ENCODE measurements at places on chromosomes 2 and 18.
A peak's percentile ranks its signal among the peaks of the same experiment; 100 is the strongest.

- no peak for DNase-seq
Observed at GRCh38 chr2:64766841-64767669, 113.3 kb upstream of the SERTAD2 start.

DNA sequence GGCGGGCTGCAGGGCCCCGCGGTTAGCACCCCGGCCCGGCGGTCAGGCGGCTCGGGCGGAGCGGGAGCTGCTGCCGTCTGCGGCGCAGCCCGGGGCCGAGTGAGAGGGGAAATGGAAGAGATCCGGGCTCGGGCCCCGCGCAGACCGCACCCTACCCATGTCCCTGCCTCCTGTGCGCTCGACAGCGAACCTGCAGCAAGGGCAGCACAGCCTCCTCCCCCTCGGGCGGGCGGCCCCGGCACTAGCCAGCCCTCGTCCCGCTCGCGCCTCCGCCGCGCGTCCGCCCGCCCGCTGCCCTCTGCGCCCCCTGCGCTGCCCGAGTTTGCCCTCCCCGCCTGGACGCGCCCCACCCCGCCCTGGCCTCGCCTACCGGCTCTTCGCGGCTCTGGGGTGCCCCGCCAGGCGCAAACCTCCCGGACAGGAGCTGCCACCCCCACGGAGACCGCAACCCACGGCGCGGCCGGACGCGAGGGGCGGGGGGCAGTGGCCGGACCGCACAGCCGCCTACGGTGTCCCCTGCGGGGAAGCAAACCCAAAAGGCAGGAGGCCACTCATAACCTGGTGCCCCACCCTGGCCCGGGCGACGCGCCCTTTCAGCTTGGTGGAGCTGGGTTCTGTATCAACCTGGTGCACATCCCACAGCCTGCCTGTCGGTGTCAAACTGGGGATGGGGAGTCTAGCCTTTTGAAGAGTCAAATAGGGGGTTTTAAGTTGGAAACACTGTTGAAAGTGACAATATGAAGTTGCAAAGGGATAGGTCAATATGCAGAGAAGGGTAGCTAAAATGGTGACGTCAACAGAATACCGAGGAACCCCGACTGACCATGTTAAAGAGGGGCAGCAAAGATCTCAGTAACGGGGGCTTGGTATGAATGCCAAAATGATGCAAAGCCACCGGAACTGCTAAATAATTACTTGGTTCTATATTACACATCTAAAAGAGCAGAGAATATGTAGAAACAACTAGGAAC, at the start of gene IHH:
Gene IHH (minus strand): TSS at position 101 of the 971 bp plus-strand sequence. CDS start 454 bp downstream, outside the sequence.
- DNase-seq, result no peak

- no peak for DNase-seq
Observed at GRCh38 chr2:8636041-8636491, 45.8 kb upstream of the ID2 start.

DNA sequence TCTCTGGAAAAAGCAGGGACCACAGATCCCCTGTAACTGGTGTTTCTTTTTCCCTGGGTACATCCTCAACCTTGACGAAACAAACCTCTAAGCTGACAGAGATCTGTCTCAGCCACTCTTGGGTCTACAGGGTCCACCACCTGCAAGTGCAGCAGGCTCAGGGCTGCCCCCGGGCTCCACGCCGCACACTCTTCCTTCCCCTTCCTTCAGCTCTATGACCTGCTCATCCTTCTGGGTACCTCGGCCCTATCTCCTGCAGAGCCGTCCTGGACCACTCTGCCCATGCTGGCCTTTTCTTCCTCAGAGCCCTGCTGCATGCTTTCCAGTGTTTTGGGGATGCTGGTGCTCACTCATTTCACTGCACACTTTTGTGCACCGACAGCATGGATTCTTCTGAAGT, 27.5 kb downstream of the TUBB6 start:
- DNase-seq, result no peak

DNA sequence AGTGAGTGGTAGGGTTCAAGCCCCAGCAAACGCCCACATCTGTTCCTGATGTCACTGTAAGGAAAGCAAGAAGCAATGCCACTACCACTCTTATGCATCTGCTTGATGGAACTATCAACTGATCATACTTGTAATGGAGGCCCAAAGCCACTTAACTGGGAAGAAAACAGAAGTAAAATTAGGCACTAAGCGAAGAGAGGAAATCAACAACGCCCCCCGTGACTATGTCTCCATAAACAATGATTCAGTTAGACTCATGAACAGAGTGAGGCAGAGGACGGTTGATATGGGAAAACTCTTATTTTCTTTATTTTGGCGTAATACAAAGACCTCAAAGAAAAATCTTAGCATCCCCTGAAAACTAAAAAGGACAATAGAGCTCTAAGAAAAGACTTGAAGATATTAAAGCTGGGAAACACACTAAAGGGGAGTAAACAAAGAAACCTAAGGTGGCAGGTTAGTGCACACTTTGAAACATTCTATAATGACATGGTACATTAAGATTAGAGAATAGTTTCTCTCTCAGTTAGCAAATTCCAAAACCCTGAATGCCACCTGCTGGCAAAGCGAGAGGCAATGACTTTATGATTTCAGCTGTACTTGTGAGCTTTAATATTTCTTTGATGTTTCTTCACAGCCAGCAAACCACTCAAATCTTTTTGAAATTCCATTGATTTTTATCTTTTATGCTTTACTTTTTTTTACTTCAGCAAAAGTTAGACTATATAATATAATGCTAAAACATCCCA, 86.5 kb downstream of the LRP2 start:
- no peak for DNase-seq

DNA sequence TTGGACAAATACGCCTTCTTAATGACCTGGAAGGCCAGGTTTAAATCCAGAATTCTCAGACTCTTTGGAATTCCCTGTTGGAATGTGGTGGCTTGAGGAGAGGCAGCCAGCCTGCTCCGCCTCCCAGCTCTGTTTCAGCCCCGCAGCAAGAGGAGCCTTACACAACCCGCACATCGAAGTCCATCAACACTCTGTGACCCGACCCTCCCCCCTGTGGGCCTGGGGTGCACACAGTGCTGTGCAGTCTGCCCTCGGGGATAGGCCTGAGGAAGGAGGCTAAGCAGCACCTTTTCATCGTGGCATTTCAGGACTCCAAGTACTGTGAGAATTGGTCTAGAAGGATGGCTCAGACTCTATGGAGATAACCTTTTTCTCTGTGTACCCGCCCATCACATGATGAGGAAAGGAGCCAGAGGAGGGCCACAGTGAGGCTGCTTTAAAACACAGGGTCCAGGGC, 73.7 kb downstream of the GREB1L start:
- no peak for DNase-seq

- no peak for DNase-seq
Observed at GRCh38 chr2:69164061-69164778, 151.2 kb downstream of the ANTXR1 start.

- no peak for DNase-seq
Observed at GRCh38 chr2:33077844-33078243, 131.1 kb downstream of the LTBP1 start.

GRCh38 chr2:205524656-205525055, 157.6 kb upstream of the NRP2 start:
- DNase-seq, result no peak

DNA sequence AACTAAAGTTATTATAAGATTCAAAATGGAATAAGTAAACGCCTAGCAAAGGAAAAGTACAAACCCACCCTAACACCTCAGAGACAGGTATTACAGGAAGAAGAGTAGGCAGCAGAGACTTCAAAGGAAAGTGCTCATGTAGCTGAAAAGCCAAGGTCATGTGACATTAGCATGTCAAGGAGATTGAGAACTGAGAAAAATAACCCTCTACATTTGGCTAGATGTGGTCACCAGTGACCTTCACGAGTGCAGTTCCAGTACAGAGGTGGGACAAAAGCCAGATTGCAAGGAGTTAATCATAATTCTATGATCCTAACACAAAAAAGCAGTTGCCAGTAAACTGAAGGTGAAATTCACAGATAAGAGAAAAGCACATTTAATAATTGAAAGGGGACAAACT, 252.7 kb downstream of the ZEB2 start:
- DNase-seq, result no peak

DNA sequence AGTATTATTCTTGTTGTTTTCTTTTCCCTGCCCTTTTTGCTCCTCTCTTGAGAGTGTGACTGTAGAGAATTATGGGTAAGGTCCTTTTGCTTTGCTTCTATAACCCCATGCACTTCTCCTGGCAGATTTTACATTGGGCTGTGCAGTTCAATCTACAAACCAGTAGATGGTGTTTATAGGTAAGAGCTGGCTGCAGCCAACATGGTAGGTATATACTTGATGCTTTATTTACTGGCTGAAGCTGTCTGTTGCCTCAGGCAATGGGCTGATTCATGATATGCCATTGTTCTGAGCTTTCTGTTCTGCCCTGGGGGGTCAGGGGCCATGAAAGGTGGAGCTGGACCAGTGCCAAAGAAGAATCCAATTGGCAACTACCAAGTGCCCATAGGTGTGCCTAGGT, 48.3 kb upstream of the MYL1 start:
- DNase-seq, result no peak

DNA sequence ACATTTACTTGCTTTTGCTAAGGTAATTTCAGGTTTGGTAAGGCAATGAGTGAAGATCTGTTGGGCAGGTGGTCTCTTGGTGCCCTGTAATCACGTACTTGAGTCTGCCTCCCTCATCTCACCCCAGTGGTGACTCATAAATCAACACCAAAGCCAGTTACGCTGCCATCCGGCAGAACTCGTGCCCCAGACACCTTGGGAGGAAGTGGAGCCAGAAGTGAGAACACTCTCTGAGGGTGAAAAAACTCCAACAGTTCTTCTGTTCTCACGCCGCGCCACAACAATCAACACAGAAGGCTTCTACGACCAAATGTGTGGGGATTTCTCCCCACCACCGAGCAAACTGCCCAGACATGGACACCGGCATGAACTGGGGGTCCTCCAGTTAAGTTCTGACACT, 206.2 kb downstream of the ARL4C start:
- peak; percentile 82 for DNase-seq

DNA sequence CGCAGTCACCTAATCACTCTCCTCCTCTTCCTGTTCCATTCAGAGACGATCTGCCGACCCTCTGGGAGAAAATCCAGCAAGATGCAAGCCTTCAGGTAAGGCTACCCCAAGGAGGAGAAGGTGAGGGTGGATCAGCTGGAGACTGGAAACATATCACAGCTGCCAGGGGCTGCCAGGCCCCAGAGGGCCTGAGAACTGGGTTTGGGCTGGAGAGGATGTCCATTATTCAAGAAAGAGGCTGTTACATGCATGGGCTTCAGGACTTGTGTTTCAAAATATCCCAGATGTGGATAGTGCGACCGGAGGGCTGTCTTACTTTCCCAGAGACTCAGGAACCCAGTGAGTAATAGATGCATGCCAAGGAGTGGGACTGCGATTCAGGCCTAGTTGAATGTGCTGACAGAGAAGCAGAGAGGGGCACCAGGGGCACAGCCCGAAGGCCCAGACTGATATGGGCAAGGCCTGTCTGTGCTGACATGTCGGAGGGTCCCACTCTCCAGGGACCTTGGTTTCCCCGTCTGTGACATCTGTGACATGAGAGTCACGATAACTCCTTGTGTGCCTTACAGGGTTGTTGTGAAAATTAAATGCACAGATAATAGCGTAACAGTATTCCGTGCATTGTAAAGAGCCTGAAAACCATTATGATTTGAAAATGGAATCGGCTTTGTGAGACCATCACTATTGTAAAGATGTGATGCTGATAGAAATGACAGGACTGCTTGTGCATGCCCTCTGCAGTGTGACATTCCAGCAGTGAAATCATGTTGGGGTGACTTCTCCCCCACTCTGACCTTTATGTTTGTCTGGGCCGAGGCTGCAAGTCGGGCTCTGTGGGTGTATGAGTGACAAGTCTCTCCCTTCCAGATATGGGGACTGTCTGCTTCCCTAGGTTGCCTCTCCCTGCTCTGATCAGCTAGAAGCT, 510 bp downstream of the IL1RN start:
- no peak for DNase-seq

- DNase-seq, result no peak
Observed at GRCh38 chr2:201267278-201268030, 7.1 kb downstream of the CASP8 start.

DNA sequence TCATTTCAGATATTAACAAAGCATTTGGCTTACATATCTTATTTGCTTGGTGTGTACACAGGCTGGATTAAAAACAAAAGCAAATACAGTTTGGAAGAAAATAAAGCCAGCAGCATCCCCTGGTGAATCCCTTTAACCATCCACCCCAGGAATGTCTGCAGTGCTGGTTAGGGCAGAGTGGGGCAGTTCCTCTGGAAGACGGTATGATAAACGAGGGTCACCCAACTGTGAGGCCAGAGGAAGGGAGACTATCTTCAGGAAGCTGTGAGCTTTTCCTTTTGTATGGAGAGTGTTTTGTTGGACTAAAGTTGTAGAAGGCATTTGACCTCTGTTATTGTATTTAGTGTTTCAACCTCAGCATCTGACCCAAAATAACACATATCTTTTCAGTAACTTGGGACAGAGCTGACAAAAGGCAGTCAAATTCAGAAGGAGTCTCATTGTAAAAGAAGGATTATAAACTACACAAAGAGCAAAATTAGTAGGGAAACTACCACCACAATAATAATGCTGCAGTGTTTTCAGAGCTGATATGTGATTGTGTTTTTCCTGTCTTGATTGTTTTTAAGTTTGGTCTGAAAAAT, 159.1 kb downstream of the FMNL2 start:
- no peak for DNase-seq

GRCh38 chr2:37507703-37508102, 163.3 kb downstream of the QPCT start:
- DNase-seq, result no peak

GRCh38 chr2:82320296-82320695, 2015.7 kb upstream of the LRRTM1 start:
- DNase-seq, result no peak

DNA sequence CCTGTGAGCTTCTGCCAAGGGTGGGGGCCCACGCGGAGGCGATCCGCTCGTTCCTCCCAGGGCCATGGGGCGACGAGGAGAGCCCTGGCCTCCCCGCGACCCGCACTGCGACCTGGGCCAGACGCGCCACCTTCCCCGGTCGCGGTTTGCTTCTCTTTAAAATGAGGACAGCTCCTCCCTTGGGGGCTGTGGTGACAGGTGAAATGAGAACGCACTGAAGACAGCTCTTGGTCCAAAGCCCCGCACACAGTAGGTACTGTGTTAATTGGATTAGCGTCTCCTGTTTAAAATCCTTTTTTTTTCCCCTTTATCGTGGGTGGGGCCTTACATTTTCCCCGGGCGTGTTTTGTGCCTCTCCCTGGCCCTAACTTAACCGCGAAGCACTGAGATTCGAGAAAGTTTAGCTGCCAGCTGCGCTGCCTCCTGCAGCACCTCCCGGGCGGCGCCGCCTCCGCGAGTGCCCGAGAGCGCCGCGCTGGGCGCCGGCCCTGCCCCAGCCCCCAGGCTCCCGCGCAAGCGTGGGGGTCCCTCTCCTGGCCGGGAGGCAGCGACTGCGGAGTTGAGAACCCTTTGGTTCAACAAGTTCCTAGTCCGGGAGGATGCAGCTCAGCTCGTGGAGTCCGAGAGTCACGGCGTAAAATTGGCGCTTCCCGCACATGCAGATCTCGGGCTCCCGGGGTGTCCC, 1.1 kb downstream of the HPCAL1 start:
- DNase-seq, result peak; percentile 28

All from T follicular helper cell (primary cell).